ENCODE measurements at places on chromosomes 11 and 22. TPM values are rescaled to one million over a fixed set of nuclear protein-coding genes. Genes with fewer than 3 reads are reported as not detected.

DNA sequence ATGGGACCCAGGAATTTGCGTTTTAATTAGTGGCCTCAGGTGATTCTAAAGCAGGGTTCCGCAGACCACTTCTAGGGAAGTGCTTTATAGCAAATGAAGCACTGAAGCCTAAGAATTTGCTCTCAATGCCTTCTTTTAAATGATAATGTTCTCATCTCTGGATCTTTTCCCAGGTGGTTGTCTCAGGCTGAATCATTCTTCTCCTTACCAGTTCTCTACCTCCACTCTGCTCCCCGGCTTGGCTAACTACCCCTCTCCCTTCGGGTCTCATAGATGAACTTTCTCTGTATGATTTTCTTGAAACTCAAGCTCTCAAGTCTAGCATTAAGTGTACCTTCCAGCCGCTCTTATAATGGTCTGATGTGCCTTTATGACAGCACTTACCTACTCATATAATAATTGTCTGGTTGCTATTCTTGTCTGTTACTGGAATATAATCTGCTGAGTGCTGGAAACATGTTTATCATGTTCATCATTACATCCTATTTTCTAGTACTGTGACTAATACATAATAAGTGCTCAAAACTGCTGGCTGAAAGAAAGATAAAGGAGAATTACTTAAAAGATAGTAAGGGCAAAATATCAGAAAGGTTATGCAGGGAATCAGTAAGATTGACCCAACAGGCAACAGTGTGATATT lies 195.9 kb upstream of the SESN3 start:
- DNase-seq, result no peak
- H3K27me3 ChIP-seq, result no peaks in the 10 kb centered on the region
- no peaks in the 10 kb centered on the region for H3K4me1 ChIP-seq

Gene MMP8
- total RNA-seq, result not detected

DNA sequence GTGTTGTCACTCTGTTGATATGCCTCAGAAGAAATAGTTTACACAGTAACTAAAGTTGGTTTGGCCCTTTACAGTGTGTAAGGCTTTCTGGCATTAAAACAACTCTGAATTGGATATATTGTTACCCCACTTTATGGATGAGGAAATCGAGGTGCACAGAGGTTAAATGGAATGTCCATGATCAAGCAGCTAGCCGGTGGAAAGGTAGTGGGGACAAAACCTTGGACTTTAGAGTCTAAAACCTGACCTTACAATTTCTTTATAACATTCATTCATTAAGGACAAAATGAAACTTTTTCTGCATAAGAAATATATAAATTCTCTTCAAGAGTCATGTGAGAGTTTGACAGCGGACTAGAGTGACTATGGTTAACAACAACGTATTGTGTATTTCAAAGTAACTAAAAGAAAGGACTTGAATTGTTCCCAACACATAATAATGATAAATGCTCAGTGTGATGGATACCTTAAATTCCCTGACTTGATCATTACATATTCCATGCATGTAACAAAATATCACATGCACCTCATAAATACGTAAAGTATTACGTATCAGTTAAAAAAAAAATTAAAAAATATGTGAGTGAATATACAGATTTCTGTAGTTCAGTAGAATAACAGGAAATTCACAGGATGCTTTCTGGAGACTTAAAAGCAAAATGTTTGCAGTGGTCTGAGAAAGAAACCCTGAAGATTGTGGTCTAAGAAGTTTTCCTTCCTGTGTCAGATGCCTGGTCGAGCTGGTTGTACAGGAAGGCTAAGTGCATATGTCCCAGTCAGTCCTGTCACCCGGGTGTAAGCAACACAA lies 51.0 kb downstream of the TEAD1 start:
- H3K27me3 ChIP-seq, result no peaks in the 10 kb centered on the region
- peaks cover 12% of the 10 kb centered on the region for H3K4me1 ChIP-seq
- no peaks in the 10 kb centered on the region for H3K36me3 ChIP-seq
- no peak overlapping the region for H3K4me3 ChIP-seq
- H3K27ac ChIP-seq, result peak overlapping the region; percentile 89

- H3K27ac ChIP-seq, result no peak overlapping the region
- no peak overlapping the region for H3K4me3 ChIP-seq
- no peak for DNase-seq
- H3K27me3 ChIP-seq, result no peaks in the 10 kb centered on the region
- no peaks in the 10 kb centered on the region for H3K36me3 ChIP-seq
- H3K4me1 ChIP-seq, result no peaks in the 10 kb centered on the region
These were observed 17.2 kb downstream of the PPFIBP2 start for GRCh38 chr11:7531011-7531410.

DNA sequence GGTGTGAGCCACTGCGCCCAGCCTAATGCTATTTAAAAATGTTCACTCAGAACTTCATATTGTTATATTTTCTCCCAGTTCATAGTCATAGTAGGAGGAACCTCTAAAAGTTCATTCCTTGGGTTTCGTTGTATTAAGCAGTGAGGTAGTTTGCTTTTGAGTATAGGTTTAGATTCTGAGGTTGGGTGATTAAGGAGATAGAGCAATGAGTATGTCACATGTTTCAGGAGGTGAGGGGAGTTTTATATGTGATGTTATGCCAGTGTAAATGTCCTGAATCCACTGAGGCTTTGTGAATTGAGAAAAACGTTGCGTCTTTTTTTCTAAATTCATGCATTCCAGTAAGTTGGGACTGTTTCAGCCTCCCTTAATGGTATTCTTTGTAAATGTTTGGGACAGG lies 4.2 kb downstream of the UBE2L3 start:
- H3K4me1 ChIP-seq, result peaks cover 7% of the 10 kb centered on the region
- no peak overlapping the region for H3K27ac ChIP-seq
- H3K4me3 ChIP-seq, result no peak overlapping the region
- H3K27me3 ChIP-seq, result no peaks in the 10 kb centered on the region
- H3K36me3 ChIP-seq, result no peaks in the 10 kb centered on the region
- no peak for DNase-seq

DNA sequence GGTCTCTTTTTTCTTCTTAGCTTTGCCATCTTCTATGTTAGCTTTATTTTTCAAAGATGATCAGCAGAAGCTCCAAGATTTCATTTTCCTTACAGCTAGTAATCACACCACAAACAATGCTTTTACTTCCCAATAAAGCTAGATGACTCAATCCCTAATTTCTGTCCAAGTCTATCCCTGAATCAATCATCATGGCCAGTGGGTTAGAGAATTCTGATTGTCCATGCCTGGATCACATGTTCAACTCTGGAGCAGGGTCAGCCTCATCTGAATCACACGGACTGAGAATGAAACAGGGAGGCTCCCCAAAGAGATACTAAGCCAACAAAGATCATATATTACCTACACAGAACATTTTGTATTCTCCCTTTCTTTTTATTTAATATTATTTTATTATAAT lies 79.6 kb downstream of the BBOX1 start:
- no peaks in the 10 kb centered on the region for H3K4me1 ChIP-seq
- no peak for DNase-seq
- no peak overlapping the region for H3K4me3 ChIP-seq
- H3K36me3 ChIP-seq, result no peaks in the 10 kb centered on the region

Gene DDX17
- total RNA-seq, result 961 TPM

GRCh38 chr22:41308054-41308453 lies 6.7 kb downstream of the ZC3H7B start:
- DNase-seq, result no peak
- no peaks in the 10 kb centered on the region for H3K4me1 ChIP-seq
- H3K27me3 ChIP-seq, result no peaks in the 10 kb centered on the region
- no peak overlapping the region for H3K4me3 ChIP-seq
- H3K36me3 ChIP-seq, result no peaks in the 10 kb centered on the region
- H3K27ac ChIP-seq, result peak overlapping the region; percentile 68

Gene TNRC6B
- total RNA-seq, result 39.7 TPM

- H3K27ac ChIP-seq, result no peak overlapping the region
- H3K27me3 ChIP-seq, result no peaks in the 10 kb centered on the region
- no peak for DNase-seq
- H3K4me1 ChIP-seq, result no peaks in the 10 kb centered on the region
- H3K4me3 ChIP-seq, result no peak overlapping the region
These were observed 16.1 kb downstream of the MS4A6E start for GRCh38 chr11:60343094-60343704.

Gene TPBGL
- total RNA-seq, result 0.33 TPM

Gene TP53AIP1
- 0.16 TPM for total RNA-seq

Gene RPS13
- 2,184 TPM for total RNA-seq

- H3K4me1 ChIP-seq, result no peaks in the 10 kb centered on the region
- no peaks in the 10 kb centered on the region for H3K36me3 ChIP-seq
- peaks cover 9% of the 10 kb centered on the region for H3K27me3 ChIP-seq
- no peak overlapping the region for H3K27ac ChIP-seq
- DNase-seq, result no peak
These were observed 12.7 kb downstream of the SCUBE1 start for GRCh38 chr22:43330178-43331068.

Gene TNNT3
- 3.6 TPM for total RNA-seq

DNA sequence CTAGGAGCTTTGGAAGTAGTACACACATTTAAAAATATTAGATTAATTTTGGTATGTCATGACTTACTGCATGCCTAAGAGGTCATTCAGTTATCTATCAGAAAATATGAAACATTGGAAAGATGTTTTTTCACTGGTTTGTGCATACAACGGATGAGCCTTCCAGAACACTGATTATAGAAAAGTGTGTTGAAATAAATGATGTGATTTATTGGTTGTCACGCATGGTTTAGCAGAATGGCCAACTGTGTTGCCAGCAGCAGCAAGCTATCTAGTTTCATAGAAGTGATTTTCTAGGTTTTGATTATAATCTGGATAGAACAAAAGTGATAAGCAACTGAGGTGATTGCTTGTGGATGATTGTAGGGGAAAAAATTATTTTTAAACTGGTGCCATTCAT lies 53.6 kb downstream of the DDX10 start:
- no peak overlapping the region for H3K27ac ChIP-seq
- DNase-seq, result no peak
- no peak overlapping the region for H3K4me3 ChIP-seq
- H3K27me3 ChIP-seq, result no peaks in the 10 kb centered on the region

DNA sequence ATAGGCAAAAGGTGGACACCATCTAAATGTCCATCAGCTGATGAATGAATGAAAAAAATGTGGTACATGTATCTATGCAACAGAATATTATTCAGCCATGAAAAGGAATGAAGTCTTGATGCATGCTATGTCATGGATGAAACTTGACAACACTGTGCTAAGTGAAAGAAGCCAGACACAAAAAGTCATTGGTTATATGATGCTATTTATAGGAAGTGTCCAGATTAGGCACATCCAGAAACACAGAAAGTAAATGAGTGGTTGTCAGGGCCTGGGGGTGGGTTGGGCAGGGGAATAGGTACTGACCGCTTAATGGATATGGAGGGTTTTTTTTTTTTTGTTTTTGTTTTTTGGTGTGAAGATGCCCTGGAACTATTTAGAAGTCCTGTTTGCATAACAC lies 21.7 kb upstream of the MN1 start:
- no peak overlapping the region for H3K27ac ChIP-seq
- no peaks in the 10 kb centered on the region for H3K36me3 ChIP-seq
- DNase-seq, result no peak
- H3K27me3 ChIP-seq, result no peaks in the 10 kb centered on the region

Measured in breast epithelium (tissue), 4 donors.